ENCODE measurements at places on chromosomes 6 and 20. TPM values are rescaled to one million over a fixed set of nuclear protein-coding genes. Genes with fewer than 3 reads are reported as not detected.

DNA sequence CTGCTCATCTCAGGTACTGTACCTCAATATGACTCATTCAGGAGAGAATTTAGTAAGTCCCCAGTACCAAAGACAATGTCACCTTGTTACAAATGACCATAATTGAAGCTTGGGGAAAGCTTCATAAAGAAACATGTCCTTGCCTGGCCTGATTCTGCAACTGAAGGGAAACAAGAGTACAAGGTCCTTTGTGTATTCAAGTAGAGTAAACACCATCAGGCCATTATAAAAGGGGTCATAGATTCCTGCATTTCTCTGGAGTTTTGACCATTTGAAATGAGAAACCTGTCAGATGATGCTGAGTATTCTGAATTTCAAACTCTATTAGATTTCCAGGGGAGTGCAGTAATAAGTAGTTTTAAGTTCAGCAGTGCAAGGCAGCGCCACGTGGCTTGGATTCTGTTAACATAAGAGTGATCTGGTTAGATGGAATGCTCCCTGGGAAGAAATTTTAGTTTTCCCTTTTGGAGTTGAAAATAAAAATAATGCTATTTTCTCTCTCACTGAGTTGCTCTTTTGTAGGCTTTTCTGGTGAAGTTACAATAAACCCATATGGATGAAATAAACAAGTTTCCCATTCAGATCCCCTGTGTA, 1054.3 kb downstream of the EPHA7 start:
- DNase-seq: no peak

- no peak for DNase-seq
Measured at GRCh38 chr20:43442282-43442880, 15.3 kb upstream of the SRSF6 start.

GRCh38 chr20:53613748-53614147, 20.1 kb upstream of the ZNF217 start:
- DNase-seq: no peak

GRCh38 chr6:128427139-128427538, 93.3 kb downstream of the PTPRK start:
- no peak for DNase-seq

GRCh38 chr6:43924222-43924702, 154.3 kb downstream of the VEGFA start:
- no peak for DNase-seq

- no peak for DNase-seq
Measured at GRCh38 chr6:52594221-52594620, 17.4 kb upstream of the TRAM2 start.

DNA sequence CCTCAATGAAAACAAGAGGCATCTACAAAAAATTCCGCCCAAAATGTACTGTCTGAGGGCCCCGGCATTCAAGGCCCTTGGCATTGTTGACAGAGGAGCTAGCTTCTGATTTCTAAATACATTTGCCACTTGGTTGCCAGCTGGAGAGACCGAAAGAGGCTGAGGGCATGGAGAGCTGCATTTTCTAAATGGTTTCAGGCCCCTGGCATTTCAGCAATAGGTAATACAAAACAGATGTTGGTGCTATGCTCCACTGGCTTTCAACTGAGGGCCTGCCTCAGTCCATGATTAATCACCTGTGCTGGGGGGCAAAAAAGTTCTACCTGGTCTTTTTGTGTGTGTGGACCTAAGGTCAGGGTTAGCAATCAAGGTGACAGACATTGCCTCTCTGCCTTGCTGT, 79.5 kb upstream of the ISM1 start:
- no peak for DNase-seq

The SALL4 gene
- total RNA-seq: 2.6 TPM

The WFDC5 gene
- total RNA-seq: not detected

Data from sciatic nerve (tissue), 2 donors.